Lung (tissue), 17 donors: ENCODE measurements at places on chromosomes 5 and 9. TPM values are rescaled to one million over a fixed set of nuclear protein-coding genes. Genes with fewer than 3 reads are reported as not detected.
A peak's percentile ranks its signal among the peaks of the same experiment; 100 is the strongest.

DNA sequence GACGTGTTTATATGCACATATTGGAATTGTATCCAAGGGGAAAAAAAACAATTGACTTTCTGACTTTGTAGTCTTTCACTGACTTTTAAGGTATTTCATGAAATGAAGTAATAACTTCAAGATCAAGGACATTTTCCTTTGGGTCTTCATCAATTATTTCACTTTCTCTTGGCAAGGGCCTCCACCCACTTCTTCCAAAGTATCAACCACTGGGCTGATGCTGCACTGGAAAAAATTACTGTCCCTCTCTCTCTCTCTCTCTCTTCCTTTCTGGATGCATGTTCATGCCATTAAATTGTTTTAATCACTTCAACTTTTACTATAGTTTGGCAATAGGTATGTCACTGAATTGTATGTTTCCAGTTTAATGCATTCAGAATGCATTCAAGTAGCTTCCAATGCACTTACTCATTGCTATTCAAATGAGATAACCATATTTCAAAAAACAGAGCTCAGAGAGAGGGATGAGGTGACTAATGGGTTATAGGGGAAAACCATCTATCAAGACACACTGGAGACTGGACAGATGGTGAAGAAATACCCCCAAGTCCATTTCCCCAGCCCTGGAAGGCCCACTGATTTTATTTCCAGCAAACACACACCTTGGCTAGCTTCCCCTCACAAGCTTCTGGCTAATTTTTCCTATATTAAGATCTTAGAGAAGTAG lies 585.3 kb downstream of the EBF1 start:
- no peak for DNase-seq

DNA sequence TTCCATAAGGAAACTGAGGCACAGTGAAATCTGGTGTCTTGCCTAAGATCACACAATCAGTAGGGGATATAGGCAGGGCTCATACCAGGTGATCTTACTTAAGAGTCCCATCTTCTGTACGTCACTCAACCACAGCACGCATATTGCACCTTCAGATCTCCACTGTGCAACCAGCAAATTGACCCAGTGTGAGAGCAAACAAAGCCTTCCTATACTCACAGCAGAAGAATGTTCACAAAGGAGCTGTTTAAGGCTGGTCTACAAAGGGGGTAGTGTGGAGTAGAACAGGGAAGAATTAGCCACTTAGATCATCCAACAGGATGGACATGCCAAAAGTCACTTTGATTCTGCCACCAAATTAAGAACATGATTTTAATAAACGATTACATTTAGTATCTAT lies 305.9 kb downstream of the SLIT3 start:
- no peak for DNase-seq

DNA sequence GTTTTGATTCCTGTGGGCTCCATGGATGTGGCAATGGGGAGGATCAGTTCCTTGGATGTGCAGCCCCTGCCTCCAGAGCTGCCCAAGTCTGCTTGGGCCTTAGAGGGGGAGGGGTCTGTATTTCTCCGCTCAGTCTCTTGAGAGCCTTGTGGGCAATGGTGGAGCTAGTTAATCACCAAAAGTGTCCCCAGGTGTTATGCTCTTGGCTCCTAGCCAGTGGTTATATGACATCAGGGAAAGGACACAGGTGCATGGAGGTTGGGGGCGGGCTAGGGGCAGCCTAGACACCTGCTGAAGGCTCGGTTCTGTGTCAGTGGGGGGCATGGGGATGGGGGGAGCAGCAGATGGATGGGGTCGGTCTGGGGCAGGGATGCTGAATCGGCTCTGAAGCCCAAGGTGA lies 12.4 kb upstream of the ARAP3 start:
- DNase-seq, result no peak

GRCh38 chr9:135586601-135587109 lies 25.1 kb downstream of the PAEP start:
- DNase-seq, result no peak

DNA sequence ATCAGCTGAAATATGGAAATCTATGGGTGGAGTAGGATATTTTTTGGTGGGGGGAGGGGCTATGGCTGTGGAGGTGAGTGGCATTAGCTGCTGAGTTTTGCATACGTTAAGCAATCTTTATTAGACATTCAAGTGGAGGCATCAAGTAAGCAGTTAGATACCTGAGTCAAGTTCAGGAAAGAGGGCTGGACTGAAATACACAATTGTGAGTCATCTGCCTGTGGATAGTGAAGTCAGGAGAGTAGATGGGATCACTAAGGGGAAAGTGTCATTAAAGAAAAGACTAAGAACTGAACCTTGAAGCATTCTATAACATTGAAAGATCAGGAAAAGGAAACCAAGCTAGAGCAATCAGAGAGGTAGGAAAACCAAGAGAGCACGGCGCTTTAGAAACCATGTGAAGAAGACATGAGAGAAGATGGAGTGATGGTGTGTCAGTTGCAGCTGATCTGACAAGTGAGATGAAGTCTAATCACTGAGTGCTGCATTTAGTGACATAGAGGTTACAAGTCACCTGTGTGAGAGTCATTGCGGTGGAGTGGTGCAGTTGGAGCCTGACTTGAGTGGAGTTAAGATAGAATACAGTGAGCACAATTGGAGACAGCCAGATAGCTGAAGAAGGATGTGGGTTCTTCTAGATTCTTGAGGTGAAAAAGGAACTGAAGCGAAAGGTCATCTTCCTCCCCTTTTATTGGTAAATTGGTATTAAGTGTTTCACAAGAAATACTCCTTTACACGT lies 88.7 kb downstream of the PIP5K1B start:
- no peak for DNase-seq

GRCh38 chr5:128259607-128260021 lies 176.0 kb downstream of the SLC12A2 start:
- DNase-seq, result no peak

DNA sequence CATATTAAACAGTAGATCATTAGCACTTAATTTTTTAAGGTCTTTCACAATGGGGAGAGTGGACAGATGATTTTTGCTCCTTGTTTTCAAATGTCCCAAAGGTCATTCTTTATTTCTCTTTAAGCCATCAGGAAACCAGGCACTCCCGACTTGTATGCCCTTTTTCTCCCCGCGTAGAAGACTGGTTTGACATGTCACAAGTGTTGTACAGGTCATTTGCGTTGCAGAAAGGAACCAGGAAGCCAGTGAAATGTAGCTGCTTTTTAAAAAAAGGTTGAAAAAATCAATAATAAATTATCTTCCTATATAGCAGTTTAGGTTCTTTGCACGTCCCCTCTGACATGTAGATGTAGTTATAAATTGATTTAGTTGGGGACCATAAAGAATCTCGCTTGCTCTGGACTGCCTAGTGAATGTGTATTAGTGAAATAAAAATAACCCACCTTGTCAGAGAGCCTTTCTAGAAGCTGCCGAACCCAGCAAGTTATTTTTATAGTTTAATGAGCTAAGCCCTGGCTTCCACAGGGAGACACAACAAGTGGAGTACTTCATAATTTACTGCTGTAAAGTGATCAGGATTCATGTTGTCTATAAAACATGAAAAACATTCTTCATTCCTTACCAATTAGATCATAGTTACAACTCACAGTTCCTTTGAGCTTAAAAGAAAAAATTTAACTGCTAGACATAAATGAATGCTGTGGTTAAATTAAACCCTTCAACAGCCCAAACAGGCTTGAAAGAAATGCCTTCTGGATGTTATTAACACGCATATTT lies 404.6 kb downstream of the CSNK1G3 start:
- DNase-seq, result peak; percentile 31

The GALNT12 gene
- 13.9 TPM for polyA plus RNA-seq

The DRD1 gene
- 0.12 TPM for polyA plus RNA-seq

The ASTN2 gene
- 1.4 TPM for polyA plus RNA-seq

The CD74 gene
- 2,010 TPM for polyA plus RNA-seq

The LEAP2 gene
- 1.6 TPM for polyA plus RNA-seq

The DMRT3 gene
- 0.20 TPM for polyA plus RNA-seq

The CSF1R gene
- 13.0 TPM for polyA plus RNA-seq

The NTMT1 gene
- 36.3 TPM for polyA plus RNA-seq

The IRX2 gene
- polyA plus RNA-seq, result 11.5 TPM
